ENCODE measurements at places on chromosomes 16 and 17.

- DNase-seq: no peak
These were observed 72.6 kb upstream of the METRNL start for GRCh38 chr17:83006515-83007455.

DNA sequence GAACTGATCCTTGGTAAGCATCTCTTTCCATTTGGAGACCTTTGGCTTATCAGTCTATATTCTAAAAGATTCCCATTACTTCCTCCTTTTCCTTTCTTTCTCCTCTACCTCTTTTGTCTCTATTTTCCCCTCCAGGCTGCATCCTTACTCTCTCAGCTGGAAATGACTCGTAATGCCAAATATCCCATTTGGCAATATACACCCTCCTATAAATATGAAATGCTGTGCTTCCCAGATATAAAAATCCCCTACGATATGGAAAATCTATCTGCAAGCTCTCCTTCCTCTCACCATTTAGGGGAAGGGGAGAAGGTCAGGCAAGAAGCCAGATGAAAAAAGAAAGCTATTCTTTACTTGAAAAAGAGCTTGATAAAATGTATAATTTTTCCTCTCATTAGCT lies 39.9 kb downstream of the XPO6 start:
- no peak for DNase-seq

- DNase-seq: no peak
These were observed 12.5 kb downstream of the CMTM3 start for GRCh38 chr16:66617010-66617434.

- DNase-seq: no peak
These were observed 22.0 kb downstream of the FLYWCH1 start for GRCh38 chr16:2933701-2934100.

DNA sequence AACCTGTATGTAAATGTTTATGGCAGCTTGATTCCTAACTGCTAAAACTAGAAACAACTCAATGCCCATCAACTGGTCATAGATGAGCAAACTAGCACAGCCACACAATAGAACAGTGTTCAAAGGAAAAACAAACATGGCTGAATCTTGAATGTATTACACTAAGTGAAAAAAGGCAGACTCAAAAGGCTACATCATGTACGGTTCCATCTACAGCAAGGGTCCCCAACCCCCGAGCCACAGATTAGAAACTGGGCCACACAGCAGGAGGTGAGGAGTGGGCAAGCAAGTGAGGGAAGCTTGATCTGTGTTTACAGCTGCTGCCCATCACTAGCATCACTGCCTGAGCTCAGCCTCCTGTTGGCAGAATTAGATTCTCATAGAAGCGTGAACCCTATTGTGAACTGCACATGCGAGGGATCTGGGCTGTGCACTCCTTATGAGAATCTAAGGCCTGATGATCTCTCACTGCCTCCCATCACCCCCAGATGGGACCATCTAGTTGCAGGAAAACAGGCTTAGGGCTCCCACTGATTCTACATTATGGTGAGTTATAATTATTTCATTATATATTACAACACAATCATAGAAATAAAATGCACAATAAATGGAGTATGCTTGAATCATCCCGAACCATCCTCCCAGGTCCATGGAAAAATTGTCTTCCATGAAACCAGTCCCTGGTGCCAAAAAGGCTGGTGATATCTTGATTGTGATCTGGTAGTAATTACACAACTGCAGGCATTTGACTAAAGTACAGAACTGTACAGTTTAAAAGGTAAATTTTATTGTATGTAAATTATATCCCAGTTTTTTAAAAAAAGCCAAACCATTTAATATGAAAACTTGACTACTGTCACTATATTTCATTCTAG lies 7.7 kb downstream of the CEP20 start:
- no peak for DNase-seq
